Hepatocyte (in vitro differentiated cells): ENCODE measurements at places on chromosomes 1 and 21.
A peak's percentile ranks its signal among the peaks of the same experiment; 100 is the strongest.

- DNase-seq, result peak; percentile 73
Observed at GRCh38 chr1:168466092-168466713, 77.6 kb downstream of the XCL2 start.

GRCh38 chr1:175434283-175434860, 241.8 kb upstream of the KIAA0040 start:
- no peak for DNase-seq

GRCh38 chr1:15803380-15803779, 4.1 kb downstream of the UQCRHL start:
- peak; percentile 48 for DNase-seq

- DNase-seq, result no peak
Observed at GRCh38 chr1:99326215-99326949, 62.1 kb downstream of the PLPPR4 start.

- no peak for DNase-seq
Observed at GRCh38 chr1:115492880-115493279, 148.9 kb upstream of the VANGL1 start.

GRCh38 chr1:67650061-67650460, 34.9 kb upstream of the GADD45A start:
- no peak for DNase-seq

DNA sequence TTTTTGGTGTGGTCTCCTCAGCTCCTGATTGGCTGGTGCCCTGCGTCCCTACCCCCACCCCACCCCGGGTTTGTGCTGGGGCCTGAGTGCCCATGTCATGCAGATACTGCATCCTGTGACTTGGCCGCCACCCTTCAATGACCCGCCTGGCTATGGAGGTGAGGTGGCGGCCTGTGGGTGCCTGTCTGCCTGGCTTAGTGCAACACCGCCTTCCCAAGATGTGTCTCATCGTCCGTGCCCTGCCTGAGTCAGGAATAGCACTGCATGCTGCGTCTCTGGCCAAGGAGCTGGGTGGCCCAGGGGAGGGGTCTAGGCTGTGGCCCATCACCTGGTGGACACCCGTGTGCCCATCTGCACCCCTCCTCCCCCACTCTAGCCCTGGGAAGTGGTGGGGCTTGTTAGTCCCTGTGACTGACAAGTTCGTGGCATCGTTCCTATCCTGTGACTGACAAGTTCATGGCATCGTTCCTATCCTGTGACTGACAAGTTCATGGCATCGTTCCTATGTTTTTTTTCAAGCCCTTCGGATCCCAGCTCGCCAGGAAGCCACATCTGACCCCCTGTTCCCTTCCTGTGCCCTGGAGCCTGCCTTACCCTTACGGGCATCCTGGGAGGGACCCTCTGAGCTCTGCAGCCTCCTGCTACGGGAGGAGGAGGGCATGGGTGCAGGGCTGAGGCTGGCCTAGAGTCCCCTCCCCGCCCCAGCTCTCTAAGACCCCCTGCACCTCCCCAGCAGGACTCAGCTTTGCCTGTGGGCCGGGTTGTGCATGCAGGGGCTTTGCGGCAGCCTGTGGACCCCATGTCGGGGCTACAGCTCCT, 7.5 kb downstream of the SLX9 start:
- no peak for DNase-seq

DNA sequence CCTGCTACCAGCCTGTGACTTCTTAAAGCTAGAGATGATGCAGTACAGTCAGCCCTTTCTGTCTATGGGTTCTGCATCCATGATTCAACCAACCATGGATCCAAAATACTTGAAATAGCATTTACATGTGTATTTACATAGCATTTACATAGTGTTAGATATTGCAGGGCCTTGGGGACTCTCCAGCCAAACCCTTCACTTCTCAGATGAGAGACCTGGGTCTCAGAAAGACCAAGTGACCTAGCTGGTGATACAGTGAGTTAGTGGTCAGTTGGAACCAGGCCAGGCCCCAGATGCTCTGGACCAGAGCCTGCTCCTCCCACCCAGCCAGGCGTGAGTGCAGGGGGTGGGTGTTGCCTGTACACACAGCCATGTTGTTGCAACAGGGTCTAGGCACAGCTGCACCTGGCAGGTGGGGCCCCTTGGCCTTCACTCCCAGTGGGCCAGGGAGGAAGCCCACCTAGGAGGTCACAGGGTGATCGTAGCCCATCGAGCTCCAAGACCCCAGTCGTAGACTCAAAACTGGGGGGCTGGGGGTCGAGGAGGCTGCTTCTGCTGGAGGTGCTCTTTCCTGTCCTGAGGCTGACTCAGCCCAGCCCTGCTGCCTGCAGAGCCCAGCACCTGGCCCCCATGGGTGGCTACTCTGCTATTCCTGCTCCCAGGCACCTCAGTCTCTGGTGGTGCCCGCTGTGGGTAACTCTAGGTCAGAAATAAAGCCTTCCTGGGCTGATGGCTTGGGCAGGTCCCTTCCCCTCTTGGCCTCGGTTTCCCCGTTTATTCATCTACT, 7.7 kb downstream of the TMEM61 start:
- no peak for DNase-seq

DNA sequence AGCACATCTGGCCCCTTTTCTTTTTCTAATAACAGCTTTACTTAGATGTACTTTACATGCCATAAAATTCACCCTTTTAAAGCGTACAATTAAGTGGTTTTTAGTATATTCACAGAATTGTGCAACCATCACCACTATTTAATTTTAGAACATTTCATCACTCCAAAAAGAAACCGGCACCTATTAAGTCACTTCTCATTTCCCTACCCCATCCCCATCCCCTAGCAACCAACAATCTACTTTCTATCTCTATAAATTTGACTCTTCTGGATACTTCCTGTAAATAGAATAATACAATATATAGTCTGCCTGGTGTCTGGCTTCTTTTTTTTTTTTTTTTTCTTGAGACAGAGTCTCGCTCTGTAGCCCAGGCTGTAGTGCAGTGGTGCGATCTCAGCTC, 59.5 kb upstream of the ENAH start:
- no peak for DNase-seq

DNA sequence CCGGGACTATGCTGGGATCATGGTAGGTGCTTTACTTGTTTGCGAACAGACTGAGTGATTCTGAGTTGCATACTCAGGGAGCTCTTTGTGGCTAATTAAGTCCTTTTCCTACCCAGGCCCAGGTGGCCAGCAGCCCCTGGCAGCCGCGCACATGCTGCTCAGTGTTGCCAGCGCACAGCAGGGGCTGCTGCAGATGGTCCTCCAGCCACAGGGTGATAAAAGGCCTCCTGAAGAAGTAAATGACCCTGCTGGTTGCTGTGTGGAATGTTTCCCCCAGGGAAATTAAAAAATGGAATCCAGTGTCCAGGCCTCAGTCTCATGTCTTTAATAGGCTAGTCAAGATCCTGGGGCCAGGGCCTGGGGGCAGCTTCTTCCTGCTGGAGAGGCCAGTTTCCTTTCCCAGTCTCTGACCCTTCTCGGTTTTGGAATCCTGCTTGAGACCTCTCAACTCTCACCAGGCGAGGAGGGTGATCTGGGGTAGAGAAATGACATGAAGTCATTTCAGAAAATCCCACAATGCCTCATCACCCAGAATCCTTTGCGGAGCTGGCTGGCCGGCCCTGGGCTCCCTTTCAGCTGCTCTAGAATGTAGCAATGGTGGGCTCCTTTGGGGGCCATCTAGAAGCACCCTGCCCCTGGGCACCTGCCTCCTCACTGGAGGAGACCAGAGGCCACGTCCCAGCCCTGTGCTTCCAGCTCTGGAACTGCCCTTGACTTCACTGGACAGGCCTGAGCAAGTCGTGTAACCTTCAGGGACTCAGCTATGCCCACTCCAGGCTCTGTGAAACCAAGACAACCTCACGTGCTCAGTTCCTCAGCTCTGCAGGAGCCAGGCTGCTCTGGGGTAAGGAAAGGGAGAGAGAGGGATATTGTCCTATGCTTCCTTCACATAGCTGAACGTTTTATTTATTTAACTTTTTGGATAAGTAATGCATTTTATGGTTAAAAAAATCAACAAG, 131.4 kb downstream of the MRPS6 start:
- DNase-seq, result no peak

- no peak for DNase-seq
Observed at GRCh38 chr1:22285549-22286396, 142.9 kb upstream of the WNT4 start.
